Stimulated activated CD8-positive, alpha-beta memory T cell treated with anti-CD3 and anti-CD28 coated beads, Interleukin-2, amount 100 ng/mL, for 1 hour (primary cell): ENCODE measurements at places on chromosomes 5 and 9.

DNA sequence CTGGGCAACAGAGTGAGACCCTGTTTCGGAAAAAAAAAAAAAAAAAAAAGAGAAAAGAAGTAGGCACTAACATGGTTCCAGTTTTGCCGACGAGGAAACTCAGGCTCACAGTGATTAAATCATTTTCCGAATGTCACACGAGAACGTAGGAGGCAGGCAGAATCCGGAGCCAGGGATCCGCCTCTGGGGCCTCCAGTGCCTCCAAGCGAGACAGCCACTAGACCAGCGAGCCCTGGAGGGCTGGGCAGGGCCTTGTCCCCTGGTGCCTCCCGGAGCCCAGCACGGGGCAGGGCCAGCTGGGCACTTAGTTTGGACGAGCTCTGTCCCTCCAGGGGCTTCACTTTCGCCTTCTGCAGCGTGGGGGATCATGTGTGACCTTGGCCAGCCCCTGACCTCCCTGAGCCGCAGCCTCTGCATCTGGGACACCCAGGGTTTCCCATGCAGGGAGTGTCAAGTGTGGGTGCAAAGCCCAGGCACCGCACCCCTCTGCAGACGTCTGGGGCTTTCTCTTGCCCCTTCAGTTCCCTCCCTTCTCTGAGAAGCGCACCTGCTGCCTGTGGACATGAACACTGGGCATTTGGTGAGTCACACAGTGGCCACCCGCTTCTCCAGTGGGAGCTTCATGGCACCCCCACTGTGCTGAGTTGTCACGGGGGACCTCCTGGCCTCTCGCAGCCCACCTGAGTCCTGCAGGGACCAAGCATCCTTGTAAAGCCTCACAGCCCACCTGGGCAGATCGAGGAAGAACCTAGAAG lies 80.3 kb downstream of the RXRA start:
- DNase-seq, result no peak

GRCh38 chr9:545480-545879 lies 296.0 kb upstream of the DMRT1 start:
- no peak for DNase-seq

DNA sequence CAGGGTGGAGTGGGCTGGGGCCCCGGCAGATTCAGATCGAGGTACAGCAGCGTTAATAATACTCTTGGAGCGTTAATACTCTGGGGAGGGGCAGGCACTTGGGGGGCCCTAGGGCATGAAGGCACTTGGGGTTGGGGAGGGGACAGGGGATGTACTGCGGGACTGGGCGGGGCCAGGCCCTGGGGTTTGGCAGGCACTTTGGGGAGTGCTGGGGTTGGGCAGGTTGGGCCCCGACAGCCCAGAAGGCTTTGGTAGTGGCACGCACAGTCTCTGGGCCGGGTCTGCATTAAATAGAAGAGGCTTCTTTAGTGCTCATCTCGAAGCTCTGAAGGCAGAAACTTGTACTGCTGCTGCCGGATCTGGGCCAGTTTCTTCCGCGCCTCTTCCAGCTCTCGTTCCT lies 7.8 kb upstream of the TPM2 start:
- no peak for DNase-seq

DNA sequence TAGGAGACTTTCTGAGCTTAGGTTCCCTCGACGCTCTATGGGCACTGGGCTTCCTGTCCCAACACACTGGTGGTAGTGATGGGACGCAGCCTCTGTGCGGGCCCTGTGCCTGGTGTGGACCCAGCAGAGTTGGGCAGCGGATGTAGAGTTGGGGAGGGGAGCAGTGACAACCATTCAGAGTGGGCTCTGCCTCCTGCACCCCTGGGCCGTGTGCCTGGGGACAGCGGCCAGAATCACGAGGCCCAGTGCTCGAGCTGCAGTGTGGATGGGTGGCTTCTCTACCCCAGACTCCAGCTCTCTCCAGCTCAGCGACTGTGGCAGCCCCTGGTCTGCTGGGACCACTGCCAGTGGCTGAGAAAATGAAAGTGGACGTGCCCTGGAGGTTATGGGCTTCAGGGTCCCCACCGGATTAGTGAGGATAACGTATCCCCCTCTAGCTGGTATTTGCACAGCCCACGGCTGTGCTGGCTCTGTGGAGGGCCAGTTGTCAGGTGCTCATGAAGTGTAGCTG lies 18.6 kb downstream of the RXRA start:
- no peak for DNase-seq

GRCh38 chr5:91928754-91929521 lies 545.8 kb upstream of the ARRDC3 start:
- no peak for DNase-seq

- DNase-seq, result no peak
Measured at GRCh38 chr9:114085387-114085789, 7.3 kb upstream of the AMBP start.

DNA sequence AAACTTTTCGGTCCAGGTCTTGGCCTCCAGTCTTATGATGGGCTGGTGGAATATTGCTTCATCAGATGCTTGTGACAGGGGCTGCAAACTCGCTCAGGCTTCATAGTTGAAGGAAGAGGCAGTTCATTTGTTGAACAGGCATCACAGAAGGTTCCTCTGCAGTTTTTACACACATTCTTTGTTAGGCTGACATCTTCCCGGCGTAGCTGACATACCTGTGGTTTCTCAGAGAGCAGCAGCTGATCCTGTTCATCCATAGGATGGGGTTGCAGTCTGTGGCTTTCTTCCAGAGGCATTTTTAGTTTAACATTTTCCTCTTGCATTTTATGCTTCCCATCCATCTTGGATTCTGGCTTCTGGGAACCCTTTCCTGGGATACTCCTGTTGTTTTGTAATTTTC lies 1255.2 kb downstream of the EFNA5 start:
- no peak for DNase-seq

DNA sequence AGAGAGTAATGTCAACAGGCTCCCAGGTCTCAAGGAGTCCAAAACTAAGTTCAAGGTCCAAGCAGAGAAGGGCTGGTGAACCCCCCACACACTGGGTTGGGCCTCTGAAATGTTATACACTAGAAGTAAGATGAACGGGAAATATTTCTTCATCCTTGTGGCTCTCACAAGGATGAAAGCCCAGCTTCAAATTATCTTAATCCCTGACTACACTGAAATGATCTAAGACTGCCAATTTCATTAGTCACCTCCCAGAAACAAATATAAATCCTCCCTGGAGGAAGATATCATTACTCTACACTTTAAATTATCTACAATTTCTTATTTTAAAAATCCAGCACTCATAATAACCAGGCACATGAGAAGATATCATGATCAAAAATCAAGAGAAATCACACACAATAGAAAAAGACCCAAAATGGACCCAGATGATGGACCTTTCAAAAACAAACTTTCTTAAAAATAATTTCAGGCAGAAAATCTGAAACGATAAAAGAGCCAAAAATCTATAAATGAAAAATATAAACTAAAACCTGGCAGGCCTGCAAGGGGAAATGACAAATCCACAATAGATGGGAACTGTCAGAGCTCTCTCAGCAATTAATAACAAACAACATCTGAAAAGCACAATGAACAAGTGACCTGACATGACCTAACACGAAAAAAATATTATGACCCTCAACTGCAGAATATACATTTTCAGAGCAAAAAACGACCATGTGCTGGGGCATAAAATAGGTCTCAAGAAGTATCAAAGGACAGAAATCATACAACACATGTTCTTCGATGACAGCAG lies 117.4 kb downstream of the GPR21 start:
- DNase-seq, result no peak

DNA sequence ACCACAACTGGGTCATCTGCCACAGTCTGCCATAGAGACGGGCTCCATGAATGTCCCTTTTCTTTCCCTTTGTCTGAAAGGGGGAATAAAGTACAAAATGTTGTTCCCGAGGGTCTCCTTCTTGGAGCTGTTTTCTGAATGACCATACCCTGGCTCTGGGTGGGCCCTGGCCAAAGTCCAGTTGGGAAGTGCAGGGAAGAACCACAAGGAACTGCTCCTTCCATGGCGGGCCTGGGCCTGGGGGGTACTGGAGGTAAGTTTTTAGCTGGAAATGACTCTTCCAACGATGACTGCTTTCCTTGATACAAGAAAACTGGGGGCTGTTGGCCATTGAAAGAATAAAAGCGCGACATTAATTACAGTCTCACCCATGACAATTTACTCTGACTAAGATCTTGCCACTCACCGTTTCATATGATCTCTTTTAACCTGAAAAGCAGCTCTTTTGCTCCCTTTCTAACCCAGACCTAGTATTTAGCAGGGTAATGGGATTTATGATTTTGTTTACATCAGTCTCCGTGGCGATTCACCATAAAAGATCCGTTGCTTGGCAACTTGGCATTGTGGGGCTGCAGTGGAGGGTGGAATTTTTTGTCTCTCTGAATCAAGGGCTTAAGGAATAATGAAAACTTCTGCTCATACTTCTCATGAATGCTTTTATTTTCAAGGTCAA lies 89.2 kb upstream of the PTCH1 start:
- no peak for DNase-seq

DNA sequence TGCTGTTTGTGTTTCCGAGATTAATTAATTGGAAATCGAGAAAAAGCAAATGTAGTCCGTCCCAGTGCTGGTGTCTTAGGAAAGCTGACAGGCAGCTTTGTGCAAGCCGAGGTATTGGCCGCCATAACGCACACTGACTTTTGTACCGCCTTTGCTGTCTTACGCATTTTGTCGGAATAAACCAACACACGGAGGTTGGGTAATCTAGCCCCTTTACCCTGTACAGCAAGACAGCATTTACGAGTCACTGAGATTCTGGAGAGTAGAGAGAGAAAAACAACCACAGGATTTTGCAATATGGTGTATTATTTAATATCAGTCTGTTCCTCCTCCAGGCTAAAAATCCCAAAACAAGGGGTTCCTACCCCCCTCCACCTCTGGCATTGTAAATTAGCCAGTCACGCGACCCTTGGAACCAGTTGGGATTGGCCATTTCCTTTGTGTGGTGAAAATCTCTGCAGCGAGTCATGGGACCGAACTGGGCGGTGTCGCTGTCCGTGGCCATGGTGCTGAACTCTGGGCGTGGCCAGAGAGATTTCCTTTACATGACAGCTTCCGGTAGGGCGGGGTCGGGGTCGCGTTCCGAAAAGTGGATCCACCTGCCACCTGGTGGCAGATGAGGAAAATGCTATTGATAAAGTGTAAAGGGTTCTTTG lies 10.3 kb upstream of the PCDHB1 start:
- DNase-seq, result no peak

- no peak for DNase-seq
Measured at GRCh38 chr5:90193185-90193822, 216.3 kb downstream of the CETN3 start.

GRCh38 chr5:56313004-56313531 lies 79.9 kb upstream of the ANKRD55 start:
- no peak for DNase-seq

DNA sequence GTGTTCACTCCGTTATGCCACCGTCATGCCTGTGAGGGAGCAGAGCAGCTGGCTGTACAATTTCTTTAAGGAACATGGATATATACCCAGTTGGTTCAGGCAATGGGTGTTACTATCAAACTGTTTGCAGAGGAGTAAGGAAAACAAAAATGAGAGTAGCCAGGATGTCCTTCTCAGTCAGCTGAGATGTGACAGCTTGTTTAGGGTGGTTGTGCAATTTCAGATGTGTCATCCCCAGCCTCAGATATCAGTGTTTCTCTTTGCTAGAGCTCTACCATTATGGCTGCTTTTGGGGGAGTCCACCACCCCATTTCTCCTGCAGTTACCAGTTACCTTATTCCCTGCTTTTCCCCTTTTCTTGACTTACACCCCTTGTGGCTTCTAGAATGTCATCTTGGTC lies 135.2 kb upstream of the SLC24A2 start:
- no peak for DNase-seq

GRCh38 chr9:114774524-114774923 lies 31.3 kb downstream of the TNFSF15 start:
- no peak for DNase-seq

GRCh38 chr5:96691503-96692303 lies 29.5 kb downstream of the CAST start:
- no peak for DNase-seq

DNA sequence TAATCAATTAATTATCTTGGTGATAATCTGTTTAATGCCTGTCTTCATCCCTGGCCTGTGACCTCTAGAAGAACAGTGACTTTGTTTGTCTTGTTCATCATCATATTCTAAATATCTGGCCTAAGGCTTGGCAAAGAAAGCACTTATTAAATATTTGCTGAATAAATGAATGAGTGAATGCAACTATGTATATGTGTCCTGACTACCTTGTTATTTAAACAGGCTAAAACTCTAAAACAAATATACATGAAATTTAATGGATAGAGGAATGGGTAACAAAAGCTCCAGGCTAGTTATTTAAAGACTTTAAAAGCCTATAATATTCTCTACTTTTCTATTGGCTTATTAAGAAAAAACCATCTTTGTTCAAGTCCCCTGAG lies 91.7 kb upstream of the CER1 start:
- no peak for DNase-seq

GRCh38 chr9:92649007-92649406 lies 20.9 kb downstream of the IPPK start:
- no peak for DNase-seq

DNA sequence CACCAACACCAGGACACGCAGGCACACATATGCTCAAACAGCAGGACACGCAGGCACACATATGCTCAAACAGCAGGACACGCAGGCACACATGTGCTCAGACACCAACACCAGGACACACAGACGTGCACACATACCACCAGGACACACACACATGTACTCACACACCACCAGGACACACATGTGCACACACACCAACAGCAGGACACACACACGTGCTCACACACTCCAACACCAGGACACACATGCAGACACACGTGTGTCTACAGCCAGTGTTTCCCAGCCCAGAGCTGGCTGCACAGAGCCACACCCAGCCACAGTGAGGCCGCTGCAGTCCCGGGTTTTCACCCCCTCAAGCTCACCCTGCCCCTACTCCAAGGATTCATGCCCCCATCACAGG lies 25.0 kb upstream of the SLC12A7 start:
- no peak for DNase-seq

- no peak for DNase-seq
Measured at GRCh38 chr5:9713356-9713755, 83.2 kb upstream of the TAS2R1 start.

DNA sequence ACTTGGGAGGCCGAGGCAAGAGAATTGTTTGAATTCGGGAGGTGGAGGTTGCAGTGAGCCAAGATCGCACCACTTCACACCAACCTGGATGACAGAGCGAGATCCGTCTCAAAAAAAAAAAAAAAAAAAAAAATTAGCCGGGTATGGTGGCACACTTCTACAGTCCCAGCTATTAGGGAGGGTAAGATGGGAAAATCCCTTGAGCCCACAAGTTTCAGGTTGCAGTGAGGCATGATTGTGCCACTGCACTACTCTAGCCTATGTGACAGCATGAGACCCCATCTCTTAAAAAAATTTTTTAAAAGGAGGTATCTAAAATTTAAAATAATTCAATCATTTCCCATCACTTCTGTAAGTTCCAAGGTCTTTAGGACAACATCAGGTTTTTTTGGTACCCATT lies 26.0 kb downstream of the PSIP1 start:
- no peak for DNase-seq

- no peak for DNase-seq
Measured at GRCh38 chr9:68644831-68645230, 60.2 kb upstream of the PIP5K1B start.
